ENCODE measurements at places on chromosomes 4 and X.

DNA sequence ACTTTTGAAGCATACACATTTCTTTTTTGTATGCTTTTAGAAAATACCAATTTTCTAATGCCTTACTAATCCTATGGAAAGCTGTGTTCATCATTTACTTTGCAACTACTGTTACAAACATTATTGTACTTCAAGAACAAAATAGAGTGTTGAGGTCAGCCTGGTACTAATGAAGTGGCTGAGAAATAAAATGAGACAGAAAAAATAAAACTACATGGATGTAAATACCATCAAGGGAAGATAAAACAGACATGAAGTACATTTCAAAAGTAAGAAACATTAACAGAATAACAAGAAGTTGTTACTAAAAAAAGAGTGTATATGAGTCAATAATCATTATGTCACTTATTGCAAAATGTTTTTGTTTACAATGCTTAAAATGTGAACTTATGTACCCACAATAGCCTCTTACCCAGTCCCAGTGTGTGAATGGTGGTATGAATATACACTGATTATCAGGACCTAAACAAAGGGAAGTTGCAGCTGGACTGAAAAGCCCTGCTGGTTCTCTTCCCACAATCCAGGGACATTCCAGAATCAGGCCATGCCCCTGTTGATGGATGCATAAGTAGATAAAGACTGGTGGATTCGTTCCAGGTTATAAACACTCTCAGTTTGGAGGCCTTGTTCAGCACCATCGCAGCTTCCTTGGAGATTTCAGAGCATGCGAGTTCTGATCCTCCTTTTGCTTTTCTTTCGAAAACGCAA is 2.4 kb upstream of the CSN3 start:
- DNase-seq: no peak

DNA sequence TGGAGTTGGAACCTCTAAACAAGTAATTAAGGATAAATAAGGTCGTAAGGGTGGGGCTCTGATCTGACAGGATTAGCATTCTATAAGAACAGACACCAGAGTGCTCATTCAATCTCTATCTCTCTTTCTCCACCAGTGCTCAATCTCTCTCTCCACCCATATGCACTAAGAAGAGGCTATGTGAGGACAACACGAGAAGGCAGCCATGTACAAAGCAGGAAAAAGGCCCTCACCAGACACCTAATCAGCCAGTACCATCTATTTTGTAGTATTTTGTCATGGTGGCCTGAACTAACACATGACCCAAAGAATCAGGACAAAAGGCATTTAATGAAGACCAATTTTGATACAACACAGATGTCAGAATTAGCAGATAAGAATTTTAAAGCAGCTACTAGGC is 16.8 kb downstream of the RFC1 start:
- no peak for DNase-seq

DNA sequence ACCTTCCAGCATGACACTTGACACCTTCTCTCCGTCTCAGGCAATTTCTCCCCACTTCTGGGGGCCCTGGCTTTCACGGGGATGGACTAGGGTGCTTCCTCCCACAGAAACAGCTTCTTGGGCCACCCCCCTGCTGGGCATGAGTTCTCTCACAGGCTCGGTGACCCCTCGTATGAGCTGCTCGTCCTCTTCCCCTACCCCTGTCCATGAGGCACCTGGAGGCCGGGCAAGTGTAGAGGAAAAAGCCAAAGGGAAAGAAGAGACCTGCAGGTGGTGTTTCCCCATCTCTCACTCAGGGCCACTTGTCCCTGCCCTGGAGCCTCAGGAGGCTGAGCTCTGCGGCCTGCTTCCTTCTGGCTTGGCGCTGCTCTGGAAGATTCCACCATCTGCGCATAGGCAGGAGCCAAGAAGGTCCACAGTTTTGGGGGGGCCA is 1.9 kb upstream of the RGS12 start:
- peak; percentile 20 for DNase-seq

GRCh38 chr4:8156617-8157016 is 2.0 kb downstream of the ABLIM2 start:
- DNase-seq: no peak

DNA sequence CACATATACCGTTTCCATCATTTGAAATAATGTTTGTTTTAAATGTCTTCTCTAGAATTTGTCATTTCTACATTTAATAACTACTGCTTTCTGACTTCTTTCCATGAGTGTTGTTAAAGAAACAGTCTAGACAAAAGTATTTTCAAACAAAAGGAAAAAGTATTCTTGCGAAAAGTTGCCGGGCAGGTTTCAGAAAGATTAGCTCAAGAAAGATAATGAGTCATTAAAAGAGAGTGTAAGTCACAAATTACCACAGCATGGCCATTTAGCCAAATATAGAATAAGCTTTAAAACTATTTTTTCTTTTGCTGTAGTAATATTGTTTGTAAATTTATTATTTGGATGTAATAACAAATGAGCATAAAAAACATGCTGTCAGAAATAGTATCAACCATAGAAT is 493.0 kb downstream of the TLL1 start:
- no peak for DNase-seq

DNA sequence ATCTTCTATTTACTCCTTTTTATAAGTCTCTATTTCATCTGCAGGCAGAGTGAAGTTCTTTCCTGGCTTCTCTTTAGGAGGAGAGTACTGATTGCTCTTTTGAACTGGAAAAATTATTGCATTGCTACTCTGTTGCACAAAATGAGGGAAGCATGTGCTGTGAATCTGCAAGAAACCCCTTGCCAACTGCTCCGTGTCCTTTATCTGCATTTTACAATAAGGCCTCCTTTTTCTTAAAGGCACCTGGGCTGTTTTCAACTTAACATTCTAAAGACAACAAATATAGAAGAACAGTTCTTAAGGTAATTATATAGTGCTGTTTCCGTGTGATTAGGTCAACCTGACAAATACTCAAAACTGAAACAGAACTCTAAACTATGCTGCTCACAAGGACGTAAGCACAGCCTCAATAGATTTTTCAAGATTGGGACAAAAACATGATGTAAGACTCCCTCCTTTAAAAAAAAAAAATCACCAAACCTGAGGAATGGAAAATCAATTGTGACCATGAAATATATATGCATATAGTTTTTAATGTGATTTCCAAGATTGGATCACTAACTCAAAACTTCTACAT is 716.6 kb upstream of the INTU start:
- no peak for DNase-seq

- peak; percentile 33 for DNase-seq
Measured at GRCh38 chrX:135112096-135112729, 8.1 kb downstream of the ETDB start.

DNA sequence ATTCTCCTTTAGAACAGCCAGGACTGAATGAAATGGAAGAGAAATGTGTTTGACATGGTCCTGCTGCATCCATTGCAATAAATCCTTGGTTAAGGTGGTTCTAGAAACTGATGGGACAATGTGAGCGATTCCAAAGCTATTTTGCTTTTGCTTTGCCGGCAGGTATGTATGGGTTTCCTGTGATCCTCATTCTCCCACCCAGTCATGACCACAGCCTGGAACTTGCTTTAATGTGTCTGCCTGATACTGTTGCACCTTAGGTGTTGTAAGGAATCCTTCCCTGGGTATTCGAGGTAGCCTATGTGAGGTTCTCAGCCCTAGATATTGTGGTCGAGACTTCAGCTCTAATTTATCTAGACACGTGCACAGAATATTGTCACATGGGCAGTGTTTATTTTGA is 86.1 kb downstream of the ZNF518B start:
- DNase-seq: no peak

GRCh38 chr4:53906606-53907190 is 157.7 kb downstream of the CHIC2 start:
- DNase-seq: no peak

DNA sequence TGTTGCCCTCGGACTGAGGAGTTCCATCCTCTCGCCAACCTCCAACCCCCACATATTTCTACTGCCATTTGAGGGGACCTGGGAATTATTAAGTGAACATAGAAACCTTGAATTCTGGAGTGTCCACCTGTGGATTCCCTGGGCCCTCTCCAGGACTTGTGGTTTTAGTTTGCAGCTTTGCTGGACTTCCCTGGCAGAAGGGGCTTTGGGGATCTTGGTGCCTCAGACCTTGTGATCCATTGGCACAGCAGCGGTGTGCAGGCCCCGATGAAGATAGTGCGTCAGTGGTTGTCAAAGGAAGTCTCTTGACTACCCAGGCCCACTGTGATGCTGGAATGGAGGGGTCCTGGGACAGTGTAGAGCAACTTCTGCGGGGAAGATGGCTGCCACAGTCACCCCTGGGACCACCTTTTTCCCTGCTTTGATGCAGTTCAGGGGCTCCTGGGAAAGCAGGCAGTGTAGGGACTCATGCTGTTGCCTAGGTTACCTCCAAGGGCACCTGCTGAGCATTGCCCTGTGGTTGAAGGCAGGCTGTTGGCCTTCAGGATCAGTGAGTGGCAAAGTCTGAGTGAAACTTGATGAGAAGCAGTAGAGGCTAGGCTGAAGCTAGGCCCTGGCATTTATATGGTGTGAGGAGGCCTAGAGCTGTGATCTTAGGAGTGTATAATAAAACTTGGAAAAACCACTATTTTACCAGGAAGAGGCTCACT is 2.2 kb downstream of the SLC16A2 start:
- DNase-seq: no peak

DNA sequence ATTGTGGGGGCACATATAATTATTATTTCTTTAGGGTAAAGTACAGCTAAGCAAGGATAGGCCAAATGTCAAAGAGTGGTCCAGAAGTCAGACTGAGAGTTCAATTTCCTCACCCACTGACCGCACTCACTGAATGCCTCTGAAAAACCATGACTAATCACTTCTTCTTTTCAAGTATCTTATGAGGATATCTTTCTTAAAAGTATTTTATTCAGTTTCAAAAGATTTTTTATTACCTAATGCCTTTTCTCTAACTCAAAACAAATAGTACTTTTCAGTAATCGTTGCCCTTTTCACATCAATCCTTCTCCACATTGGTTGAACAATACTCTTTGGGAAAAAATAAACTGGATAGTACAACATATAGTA is 61.7 kb upstream of the CAMK2D start:
- DNase-seq: no peak

DNA sequence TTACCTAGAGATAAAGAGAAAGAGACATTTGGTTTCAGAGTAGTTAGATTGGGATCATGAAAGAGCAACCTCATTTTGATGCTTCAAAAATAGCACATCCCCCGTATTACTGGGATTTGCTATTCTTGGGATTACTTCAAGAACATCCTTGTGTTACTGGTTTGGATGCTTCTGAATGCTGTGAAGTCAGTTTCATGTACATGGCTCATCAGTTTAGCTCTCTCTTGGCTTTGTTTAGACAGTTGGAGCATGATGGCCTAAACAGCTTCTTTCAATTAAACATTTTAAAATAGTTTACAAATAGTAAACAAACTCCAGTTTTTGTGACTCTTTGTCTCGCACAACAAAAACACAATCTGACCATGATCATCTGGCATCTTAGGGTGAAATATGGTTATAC is 23.9 kb downstream of the HTT start:
- DNase-seq: no peak

DNA sequence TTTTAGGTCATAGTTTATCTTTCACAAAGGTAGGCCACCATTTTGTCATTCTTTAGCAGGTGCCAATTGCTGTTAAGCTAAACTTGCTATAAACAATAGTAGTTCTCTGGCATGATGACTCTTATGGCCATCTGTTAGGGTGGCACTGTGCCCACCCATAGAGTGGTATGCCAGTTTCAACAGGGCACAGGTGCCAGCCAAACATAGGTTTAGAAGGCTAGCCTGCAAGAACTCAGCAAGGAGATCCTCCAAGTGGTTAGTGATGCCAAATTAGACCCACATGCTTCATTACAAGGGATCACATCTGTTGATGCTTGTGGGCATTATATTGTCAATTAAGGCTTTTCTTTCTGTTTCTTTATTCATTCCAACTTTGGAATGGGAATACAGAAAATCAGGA is 204.5 kb downstream of the FMR1NB start:
- DNase-seq: no peak

DNA sequence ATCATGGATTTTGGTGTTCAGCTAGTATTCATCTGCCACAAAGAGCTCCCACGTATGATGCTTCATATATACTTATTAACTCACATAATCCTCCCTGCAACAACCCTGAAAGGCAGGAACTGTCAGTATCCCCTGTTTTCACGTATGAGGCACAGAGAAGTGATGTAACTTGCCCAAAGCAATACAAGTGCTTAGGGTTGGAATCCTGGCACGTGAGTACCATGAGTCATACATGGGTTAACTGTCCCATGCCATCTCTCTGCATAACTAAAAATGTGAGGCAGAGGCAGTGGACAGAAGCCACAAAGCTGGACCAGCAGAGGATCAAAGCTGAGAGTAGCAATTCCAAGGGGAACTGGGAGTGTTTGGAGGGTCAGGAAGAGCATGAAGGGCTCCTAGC is 35.7 kb upstream of the EGFL6 start:
- no peak for DNase-seq

GRCh38 chr4:81919223-81919622 is 447.5 kb upstream of the RASGEF1B start:
- DNase-seq: no peak

DNA sequence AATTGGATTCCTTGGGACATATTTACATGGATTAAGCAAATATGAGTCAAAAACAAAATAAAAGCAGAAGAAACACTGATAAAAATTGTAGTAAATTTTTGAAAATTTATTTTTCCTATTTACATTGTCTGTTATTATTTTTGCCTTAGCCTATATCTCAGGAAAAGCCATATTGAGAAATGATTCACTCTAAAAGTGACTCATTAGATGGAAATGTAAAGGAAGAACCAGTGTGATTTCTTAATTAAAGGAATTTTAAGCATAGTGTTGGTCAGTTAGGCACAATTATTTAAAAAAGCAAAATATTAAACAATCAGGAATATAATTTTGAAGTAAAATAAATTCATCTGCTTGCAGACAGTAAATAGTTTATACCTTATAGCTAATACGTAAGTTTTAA is 167.4 kb upstream of the NAP1L5 start:
- no peak for DNase-seq

DNA sequence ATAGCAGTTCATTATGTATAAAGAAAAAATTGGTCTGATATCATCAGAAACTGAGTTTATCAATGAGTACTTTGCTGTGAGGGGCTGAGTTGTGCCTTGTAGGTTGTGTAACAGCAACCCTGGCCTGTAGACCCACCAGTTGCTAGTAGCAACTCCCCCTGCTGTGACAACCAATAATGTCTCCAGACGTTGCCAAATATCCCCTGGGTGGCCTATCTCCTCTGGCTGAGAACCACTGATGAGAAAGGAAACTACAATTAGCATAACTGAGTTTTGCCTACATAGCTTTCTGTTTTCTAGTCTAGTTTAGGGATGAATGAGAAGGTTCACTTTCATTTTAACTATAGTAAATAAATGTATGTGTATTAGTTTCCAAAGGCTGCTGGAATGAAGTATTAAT is 234.1 kb downstream of the CPE start:
- no peak for DNase-seq

DNA sequence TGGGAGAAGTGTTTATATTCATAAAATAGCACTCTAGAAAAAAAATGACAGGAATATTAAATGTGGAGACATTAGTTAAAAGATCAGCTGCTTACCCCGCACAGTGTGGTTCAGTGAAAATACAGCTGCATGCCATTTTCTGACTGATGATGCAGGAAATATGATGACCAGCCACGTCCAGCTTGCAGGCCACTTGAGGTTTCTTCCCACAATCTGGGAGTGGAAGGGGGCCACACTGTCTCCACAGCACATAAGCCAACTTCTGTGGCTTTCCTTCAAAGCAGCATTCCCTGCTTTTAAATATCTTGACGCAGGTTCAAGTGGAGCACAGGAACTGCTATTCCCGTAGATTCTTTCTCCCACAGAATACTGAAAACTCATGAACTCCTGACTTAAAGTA is 173.4 kb upstream of the GALNT7 start:
- DNase-seq: no peak

Data from colonic mucosa (tissue), 4 donors.